Gastrocnemius medialis (tissue), 4 donors: ENCODE measurements at places on chromosomes 11 and 22.

GRCh38 chr11:117519590-117519989 lies 191.9 kb downstream of the CEP164 start:
- no peak for DNase-seq

- DNase-seq: no peak
Observed at GRCh38 chr11:123100379-123101085, 38.6 kb upstream of the HSPA8 start.

- no peak for DNase-seq
Observed at GRCh38 chr11:14132312-14132711, 169.8 kb downstream of the SPON1 start.

- no peak for DNase-seq
Observed at GRCh38 chr22:36125994-36126531, 34.5 kb downstream of the APOL3 start.

GRCh38 chr11:115159207-115159606 lies 345.0 kb downstream of the CADM1 start:
- DNase-seq: no peak

GRCh38 chr11:35717520-35717919 lies 54.9 kb downstream of the TRIM44 start:
- DNase-seq: no peak

DNA sequence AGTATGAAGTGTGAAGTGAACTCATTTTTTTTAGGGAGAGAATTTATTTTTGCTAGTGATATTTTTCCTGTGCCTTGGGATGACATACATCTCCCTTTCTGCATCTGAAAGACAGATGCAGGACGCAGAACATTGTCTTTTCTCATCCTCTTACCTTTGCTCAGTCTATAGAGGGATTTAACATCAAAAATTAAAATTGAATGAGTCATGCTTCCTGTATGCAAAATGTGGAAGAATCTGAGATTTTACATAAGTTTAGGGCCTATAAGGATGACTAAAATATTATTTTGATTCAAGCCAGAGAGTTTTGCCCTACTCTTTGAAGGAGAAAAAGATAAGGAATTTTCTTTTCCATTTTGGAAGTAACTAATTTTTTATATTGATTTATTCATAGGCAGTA lies 27.3 kb downstream of the XRCC6 start:
- no peak for DNase-seq

GRCh38 chr11:93662175-93662570 lies 691 bp downstream of the CEP295 start:
- DNase-seq: no peak

DNA sequence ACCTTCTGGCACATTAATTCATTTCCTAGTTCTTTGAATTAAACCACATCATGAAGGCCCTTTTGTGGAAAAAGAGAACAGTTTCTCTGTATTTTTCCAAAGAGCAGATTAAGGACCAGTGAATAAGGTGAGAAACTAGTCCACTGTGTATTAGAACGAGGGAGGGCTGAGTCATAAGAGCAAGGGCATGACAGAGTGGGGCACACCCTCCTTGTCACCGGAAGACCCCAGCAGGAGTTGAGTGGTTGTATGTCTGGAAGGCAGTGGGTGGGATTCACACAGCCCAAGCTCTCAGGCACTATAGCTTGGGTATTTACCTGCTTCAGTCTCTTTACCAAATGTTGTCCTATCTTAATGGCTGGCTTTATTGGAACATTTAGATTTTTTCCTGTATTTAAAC lies 86.8 kb downstream of the BMAL1 start:
- no peak for DNase-seq

- DNase-seq: no peak
Observed at GRCh38 chr11:110200241-110200640, 96.2 kb downstream of the RDX start.

- DNase-seq: no peak
Observed at GRCh38 chr11:19660076-19660475, 52.6 kb upstream of the NAV2 start.

DNA sequence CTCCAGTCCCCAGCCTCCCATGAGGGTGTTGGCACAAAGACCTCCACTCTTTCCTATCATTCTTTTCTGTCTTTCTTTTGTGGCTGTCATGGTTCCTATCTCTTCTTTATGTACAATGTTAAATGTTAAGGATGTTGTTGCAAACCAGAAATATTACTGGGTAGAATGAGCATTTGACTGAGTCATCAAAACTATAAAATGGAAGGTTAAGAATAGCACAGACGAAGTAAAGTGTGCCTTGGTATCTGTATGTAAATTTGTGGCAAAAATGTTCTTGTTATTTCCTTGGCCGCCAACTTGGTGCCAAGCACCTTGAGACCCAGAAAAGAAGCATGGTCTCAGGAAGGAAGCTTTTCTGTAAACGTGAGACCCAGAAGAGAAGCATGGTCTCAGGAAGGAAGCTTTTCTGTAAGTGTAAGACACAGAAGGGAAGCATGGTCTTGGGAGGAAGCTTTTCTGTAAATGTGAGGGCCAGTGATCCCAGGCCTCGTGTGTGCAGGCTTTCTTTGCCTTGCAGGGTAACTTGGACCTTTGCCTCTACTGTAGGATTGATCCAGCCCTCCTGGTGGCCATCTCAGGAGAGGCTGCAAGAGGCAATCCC lies 6.7 kb upstream of the PKP3 start:
- no peak for DNase-seq

- DNase-seq: no peak
Observed at GRCh38 chr11:15780837-15781236, 575.5 kb downstream of the SOX6 start.

- no peak for DNase-seq
Observed at GRCh38 chr11:28346209-28346608, 238.0 kb downstream of the METTL15 start.

DNA sequence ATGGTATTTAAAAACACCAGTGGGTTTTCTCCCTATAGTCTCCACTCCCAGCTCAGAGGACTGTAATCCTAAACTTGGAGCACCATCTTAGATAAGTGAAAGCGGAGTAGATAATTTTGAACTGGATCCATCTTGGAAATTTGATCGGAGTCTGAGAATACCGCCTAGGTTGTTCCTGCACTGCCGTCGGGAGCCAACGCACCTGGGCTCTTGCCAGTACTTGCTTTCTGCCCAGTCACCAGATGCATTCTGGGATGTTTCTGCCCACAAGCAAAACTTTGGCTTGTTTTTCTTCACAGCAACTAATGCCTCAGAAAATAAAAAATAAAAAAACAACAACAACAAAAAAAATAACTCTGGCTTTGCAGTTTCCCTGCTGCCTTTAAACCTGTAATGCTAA lies 113.0 kb upstream of the MTMR2 start:
- DNase-seq: peak; percentile 35

- DNase-seq: no peak
Observed at GRCh38 chr22:44955102-44955501, 54.7 kb downstream of the PHF21B start.

GRCh38 chr22:46061501-46062231 lies 84.7 kb upstream of the WNT7B start:
- DNase-seq: no peak

DNA sequence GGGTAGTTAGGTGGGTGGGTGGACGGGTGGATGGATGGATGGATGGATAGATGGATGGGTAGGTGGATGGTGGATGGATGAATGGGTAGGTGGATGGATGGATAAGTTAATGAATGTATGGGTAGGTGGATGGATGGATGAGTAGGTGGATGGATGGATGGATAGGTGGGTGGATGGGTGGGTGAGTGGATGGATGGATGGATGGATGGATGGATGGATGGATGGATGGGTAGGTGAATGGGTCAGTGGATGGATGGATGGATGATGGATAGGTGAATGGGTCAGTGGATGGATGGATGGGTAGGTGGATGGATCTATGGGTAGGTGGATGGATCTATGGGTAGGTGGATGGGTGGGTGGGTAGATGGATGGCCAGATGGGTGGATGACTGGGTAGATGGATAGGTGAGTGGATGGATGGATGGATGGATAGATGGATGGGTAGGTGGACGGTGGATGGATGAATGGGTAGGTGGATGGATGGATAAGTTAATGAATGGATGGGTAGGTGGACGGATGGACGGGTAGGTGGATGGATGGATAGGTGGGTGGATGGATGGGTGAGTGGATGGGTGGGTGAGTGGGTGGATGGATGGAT lies 41.5 kb upstream of the RTL6 start:
- DNase-seq: no peak

- DNase-seq: no peak
Observed at GRCh38 chr11:70713988-70714665, 315.8 kb downstream of the CTTN start.

- no peak for DNase-seq
Observed at GRCh38 chr11:134261626-134262488, 8.5 kb downstream of the ACAD8 start.

DNA sequence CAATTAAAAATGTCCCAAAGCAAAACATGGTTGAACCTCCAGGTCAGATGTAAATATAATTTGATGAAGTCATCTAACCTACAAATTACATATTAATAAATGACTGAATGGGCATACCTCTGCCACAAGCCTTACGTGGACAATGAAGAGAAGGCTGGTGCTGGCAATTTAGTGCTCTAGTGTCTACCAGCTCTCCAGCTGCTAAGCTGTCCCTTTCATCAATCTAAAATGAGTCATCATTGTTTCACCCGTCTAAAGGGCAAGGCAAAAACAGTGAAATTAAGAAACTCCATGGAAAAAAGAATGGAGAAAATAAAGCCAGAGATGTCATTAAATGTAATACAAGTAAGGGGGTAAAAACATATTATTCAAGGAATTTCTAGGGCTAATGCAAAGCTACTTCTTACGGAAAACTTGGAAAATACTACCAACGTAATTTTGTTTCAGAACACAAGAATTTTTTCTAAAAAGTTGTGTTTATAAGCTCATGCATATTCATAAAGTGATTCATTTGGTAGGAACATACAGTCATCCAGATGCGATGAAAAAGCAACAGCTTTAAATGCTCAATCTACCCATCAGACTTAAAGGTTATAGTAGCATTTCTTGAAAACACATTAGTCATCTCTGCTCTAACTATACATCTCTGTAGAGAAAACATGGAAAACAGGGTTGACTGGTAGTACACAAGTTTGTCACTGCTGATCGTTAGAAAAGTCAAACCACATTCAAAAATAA lies 71.5 kb downstream of the SIK3 start:
- no peak for DNase-seq

- no peak for DNase-seq
Observed at GRCh38 chr11:82267186-82267585, 466.5 kb downstream of the FAM181B start.

- DNase-seq: no peak
Observed at GRCh38 chr22:39947220-39948216, 12.7 kb upstream of the TMA7B start.

GRCh38 chr11:57638005-57638781 lies 11.5 kb downstream of the YPEL4 start:
- no peak for DNase-seq

DNA sequence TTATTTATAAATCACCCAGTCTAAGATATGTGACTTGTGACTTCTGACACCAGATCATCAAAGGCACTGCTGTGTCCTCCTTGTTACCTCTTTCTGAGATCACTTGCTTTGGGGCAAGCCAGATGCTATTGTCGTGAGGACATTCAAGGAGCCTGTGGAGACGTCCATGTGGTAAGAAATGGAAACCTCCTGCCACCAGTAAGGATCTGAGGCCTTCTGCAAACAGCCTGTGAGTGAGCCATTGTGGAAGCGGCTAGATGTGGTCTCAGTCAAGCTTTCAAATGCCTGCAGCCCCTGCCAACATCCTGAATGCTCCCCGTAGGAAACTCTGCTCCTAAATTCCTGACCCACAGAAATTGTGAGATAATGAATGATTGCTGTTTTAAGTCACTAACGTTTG lies 11.7 kb upstream of the RDX start:
- no peak for DNase-seq

DNA sequence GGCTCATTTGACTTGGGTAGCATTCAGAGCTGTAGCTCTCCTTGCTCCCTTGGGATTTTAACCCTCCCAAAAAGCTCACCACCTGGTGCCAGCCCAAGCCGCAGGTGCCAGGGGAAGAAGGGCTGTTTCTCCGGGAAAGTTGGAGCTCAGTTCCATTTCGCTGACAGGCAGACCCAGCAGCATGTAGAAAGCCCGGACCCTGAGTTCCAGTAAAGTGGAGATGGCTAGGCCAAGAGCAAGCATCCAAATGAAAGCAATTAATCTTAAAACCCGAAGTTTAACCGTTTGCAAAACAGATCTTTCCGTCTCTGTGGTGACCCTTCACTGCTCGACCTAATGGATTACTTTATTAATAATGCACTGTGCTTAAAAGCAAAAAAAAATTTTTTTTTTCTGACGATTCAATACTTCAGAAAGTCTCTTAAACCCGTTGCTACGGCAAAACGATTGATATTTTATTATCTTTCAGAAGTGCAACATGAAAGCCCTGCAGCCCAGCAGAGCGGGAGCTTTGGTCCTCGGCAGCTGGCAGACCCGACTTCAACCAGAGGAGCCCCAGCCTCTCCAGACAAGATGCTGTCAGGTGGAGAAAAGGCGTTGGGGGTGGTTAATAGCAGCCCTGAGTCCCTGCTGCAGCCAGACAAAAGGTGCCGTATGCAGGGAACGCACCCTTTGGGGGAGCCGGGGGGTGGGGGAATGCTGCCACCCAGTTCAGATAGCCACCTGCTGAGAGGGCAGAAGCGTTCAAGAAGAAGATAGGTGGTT lies 3.3 kb downstream of the LMO1 start:
- DNase-seq: no peak

DNA sequence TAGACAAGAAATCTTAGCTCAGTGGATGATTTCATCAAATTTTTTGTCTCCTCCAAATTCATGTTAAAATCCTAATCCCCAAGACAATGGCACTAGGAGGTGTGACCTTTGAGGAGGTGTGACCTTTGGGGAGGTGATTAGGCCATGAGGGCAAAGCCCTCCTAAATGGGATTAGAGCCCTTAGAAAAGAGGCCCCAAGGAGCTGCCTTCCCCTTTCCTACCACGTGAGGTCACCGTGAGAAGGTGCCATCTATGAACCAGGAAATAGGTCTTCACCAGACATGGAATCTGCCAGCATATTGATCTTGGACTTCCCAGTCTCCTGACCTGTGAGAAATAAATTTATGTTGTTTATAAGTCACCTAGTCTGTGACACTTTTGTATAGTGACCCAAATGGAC lies 138.7 kb downstream of the TRIM29 start:
- no peak for DNase-seq

- DNase-seq: no peak
Observed at GRCh38 chr22:30212996-30213441, 33.5 kb downstream of the LIF start.

DNA sequence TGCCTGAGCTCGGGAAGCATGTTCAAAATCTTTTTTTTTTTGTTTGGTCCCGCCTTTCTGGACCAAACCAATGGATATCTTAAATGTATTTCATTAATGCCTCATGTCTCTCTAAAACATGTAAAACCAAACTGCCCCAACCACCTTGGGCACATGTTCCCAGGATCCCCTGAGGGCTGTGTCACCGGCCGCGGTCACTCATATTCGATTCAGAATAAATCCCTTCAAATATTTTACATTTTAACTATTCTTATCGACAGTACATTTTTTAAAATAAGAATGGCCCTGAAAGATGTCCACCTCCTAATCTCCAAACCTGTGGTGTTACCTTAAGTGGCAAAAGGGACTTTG lies 2.1 kb downstream of the RNH1 start:
- DNase-seq: no peak

- DNase-seq: no peak
Observed at GRCh38 chr22:42438293-42438650, 6.1 kb upstream of the NFAM1 start.

- no peak for DNase-seq
Observed at GRCh38 chr11:61671527-61671926, 8.7 kb upstream of the DAGLA start.

- DNase-seq: no peak
Observed at GRCh38 chr11:94866231-94866822, 98.2 kb downstream of the AMOTL1 start.
